ENCODE measurements at places on chromosomes 11 and 22.

DNA sequence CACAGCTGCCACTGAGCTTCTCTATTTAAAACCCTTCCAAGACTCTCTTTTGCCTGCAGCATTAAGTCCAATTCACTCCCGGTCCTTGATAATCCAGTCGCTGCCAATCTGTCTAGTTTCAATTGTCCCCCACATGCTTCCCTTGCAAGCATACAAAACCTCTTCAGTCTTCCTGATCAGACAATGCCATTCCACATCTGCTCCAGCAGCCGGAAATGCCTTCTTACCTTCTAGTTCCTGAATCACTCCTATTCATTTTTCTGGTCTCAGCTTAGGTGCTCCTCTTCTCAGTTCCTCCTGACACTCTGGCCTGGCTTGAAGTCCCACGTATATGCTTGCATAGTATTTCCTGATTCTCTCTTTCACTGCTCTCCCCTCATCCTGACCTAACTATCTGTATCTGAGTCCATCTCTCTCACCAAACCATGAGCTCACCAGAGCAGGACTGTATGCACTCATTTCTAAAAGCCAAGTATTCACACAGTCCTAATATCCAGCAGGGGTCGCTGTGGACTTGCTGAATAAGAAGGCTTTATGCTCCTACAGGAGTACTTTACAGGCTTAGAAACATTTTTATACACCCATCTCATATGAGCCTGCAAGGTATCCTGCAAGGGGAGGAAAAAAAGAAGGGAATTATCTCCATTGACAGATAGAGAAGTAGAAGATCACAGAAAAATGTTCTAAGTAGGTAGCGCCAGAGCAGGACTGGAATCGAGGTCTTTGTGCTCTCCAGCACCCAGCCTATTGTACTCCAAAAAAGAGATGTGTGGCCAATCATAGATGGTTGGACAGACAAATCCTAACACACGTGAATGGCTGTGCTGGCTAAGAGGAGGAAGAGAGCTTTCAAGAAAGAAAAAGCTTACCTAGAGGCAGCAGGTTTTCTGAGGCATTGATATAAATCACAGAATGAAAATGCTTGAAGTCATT, 19.2 kb downstream of the XRRA1 start:
- no peak for DNase-seq

DNA sequence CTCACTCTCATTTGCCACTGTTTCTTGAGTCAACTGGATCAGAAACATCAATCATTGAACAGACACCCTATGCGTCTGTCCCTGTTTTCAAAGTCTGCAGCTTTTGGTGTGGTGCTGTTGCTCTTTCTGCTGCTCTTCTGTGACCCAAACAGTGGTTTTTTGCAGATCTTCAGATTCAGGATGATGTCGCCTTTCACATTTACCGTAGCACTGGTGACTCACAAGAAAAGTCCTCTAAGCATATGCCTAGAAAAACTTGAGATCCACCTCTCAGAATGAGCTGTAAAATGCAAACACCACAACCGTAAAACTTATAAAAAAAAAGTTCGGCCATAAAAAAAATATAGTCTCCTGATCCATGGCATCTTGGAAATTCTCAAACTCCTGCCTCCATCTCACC, 400.4 kb downstream of the NTM start:
- DNase-seq = no peak

GRCh38 chr11:102771351-102771750, 9.1 kb downstream of the MMP10 start:
- DNase-seq = no peak

DNA sequence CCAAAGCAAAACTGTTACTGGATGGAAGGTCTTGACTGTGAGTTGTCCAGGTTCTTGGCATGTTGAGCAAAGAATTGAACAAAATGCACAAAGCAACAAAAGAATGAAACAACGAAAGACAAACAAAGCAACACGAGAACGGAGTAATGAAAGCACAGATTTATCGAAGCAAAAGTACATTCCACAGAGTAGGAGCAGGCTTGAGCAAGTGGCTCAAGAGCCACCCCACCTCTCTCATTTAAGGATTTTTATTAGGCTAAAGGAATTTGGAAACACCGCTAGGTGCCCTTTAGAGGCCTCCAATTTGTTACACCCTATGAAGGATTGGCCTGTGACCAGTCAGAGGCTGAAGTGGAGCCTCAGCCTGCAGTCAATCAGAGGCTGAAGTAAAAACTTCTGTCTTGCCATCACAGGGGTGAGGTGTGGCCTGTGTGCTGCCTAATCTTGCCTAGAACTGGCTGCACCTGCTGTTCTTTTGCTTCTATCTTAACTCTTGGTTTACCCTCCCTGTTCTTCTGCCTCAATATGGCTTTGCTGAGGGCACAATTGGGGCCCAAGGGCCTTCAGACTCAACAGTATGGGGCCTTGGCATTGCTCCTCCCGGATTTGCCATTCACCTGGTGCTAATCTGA, 59.4 kb upstream of the FTH1 start:
- no peak for DNase-seq

- no peak for DNase-seq
Measured at GRCh38 chr22:25900880-25901279, 158.9 kb downstream of the MYO18B start.

DNA sequence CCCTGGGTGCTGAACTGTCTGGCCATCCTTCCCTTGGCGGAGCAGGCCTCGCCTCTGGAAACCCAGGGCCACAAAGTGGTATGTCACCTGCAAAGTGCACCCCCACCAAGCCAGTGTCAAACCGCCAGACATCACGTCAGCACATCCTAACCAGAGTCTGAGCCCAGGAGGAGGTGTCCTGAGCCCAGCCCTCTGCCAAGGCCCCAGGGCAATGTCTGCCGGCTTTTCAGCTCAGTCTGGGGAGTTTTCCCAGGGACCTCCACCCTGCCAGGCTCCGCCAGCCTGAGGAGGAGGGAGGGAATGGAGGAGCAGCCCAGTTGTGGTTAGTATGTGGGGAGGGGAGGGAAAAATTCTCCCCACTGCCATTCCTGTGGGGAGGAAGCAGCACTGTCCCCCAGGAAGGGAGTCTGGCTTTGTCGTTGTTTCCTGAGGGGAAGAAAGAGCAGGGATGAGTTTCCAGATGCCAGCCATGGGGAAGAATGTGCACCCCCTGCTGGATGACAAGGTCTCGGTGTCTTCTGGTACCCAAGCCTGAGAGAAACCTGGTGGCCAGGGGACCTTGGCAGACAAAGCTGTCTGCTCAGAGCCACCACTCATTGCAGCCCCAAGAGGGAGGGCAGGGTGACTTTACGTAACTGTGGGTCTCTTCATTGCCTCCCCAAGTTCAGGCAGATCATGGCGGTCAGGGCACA, 81.4 kb upstream of the CD82 start:
- DNase-seq = no peak

DNA sequence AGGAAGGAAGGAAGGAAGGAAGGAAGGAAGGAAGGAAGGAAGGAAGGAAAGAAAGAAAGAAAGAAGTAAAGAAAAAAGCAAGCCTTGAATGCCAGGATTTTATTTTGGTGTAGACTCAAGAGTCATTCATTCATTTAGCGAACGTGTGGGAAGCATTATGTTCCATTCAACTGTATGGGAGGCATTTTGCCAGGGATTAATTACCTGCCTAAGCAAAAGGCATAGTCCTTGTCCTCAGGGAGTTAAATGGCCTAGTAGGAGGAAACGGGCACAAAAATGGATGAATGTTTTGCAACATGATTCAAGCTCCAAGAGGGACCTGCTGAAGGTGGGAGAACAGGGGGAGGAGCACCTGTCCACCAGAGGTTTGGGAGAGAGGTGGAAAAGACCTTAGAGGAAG, 16.2 kb upstream of the ZNRF3 start:
- no peak for DNase-seq
